ENCODE measurements at places on chromosomes 13 and 19.

DNA sequence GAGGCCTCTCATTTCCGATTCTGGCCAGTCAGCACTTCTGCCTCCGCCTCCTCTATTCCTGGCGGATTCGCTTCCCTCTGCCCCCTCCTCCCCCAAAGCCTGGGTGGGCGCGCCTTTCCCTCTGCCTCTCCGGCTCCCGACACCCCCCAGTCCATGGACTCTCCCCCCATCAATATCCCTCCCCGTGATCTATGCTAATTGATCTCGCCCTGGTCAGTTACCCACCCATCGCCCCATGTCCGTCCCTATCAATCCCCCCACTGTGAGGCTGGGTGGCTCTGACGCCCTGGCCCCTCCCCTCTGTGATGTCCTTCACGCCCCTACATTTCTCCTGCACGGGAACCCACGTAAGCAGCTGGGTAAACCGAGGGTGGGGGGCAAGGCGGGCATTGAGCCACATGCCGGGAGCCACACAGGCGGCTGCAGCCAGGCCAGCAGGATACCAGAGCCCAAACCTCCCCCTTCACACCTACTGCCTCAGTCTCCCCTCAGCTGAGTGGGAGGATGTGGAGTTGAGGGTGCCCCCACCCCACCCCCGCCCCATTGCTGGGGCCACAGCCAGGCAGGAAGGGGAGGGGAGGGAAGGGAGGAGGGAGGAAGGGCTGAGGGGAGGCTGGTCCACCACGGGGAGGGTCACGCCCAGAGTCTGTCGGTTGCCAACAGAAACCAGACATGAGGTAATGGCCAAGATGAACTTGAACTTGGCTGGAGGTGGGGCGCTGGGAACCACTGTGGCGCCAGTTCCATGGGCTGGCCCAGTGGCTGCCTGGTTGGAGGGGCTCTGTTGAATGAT lies 21.0 kb downstream of the SMIM24 start:
- DNase-seq = no peak

DNA sequence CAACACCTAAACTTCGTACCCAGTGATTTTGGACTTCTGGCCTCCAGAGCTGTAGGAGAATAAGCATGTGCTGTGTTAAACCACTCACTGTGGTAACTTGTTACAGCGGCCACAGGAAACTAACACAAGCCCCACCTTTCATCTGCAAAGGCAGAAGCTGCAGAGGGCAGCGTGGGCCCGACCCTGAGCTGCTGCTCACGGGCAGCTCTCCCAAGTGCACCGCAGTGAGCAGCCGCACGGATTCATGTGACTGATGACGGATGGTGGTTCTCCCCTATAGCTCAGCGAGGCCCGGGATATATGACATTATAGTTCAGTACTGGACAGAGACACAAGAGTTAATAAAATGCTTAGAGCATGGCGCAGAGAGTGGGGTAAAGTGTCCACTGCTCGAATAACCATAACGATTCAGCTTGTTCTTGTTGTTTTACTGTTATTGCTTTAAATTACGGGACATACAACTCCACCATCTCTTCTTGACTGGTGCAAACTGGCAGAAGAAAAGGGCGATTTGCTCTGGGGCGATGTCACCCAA lies 21.9 kb downstream of the VRK3 start:
- DNase-seq = no peak

- no peak for DNase-seq
These were observed 327.6 kb upstream of the PCDH9 start for GRCh38 chr13:67557642-67558241.

- no peak for DNase-seq
These were observed 10.3 kb upstream of the FUT5 start for GRCh38 chr19:5880604-5881078.

- DNase-seq = peak; percentile 80
These were observed 5.8 kb upstream of the TPM4 start for GRCh38 chr19:16070366-16070990.

GRCh38 chr19:2215281-2215751 lies 20.8 kb downstream of the PLEKHJ1 start:
- no peak for DNase-seq

DNA sequence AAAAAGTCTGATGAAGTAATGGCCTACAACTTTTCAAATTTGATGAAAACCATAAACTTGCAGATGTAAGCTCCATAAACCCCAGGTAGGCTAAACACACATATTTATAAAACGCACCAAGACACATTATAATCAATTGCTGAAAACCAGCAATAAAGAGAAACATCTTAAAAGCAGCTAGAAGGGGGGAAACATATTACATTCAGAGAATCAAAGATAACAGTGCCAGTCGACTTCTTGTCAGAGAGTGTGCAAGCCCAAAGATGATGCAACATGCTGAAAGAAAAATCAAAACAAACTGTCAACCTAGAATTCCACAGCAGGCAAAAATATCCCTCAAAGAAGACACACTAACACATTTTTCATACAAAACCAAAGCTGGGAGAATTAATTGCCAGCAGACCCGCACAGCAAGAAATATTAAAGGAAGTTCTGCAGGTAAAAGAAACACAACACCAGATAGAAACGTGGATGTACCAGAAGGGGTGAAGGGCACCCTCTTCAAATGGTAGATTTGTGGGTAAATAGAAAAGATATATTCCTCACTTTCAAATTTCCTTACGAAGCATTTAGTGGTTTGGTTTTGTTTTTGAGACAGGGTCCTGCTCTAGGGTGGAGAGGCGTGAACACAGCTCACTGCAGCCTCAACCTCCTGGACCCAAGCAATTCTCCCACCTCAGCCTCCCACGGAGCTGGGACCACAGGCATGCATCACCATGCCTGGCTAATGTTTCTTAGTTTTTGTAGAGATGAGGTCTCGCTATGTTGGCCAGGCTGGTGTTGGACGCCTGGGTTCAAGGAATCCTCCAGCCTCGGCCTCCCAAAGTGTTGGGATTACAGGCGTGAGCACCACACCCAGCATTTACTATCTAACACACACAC lies 16.5 kb upstream of the ATP1A3 start:
- DNase-seq = no peak

DNA sequence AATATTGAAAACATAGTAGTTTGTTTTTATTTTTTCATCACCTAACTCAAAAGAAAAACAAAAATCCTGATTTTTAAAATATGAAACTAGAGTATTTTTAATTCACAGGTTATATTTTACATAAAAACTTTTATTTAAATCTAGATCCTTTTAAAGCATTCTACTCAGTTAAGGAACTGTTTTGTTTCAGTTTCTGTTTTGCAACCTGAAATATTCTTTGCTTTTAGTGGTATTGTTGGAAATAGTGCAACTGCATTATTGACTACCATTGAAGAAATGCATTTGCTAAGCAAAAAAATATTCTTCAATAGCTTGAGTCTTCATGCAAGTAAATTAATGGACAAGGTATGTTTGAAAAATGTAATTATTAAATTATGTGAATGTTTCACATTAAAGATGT lies 43.8 kb downstream of the COG6 start:
- DNase-seq = no peak

- no peak for DNase-seq
These were observed 5.7 kb downstream of the ERF start for GRCh38 chr19:42249149-42249750.

- no peak for DNase-seq
These were observed 93.4 kb upstream of the CACNA1A start for GRCh38 chr19:13599681-13600080.

DNA sequence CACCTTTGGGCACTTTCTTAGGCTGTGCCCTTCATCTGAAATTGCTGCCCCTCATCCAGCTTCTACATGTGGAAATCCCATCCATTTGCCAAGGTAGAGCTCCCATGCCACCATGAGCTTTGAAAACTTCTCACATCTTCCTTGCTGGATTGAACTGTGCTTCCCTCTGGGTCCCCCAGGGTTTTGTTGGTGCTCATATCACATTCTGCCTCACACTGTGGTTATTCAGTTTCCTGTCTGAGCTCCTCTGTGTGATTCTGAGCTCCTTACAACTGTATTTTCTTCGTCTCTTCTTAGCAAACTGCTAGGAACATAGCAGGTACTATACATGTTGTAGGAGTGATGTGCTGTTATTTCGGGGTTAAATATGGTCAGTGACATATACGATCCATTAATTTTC lies 74.9 kb upstream of the KL start:
- no peak for DNase-seq

- peak; percentile 14 for DNase-seq
These were observed 9.1 kb upstream of the CDC16 start for GRCh38 chr13:114225610-114226009.

- no peak for DNase-seq
These were observed 87.8 kb upstream of the C1QTNF9B start for GRCh38 chr13:23985060-23985459.

GRCh38 chr19:51824281-51825005 lies 29.5 kb downstream of the FPR3 start:
- no peak for DNase-seq

GRCh38 chr19:1577929-1578618 lies 9.9 kb upstream of the MEX3D start:
- DNase-seq = no peak

GRCh38 chr19:18385675-18386542 lies at the start of gene GDF15:
TSS of gene GDF15 (plus strand) at chr19:18386158. CDS start at chr19:18386190, 32 bp downstream.
- DNase-seq = peak; percentile 64

- no peak for DNase-seq
These were observed 198.2 kb upstream of the TMTC4 start for GRCh38 chr13:100872761-100873160.

All from stimulated activated naive CD8-positive, alpha-beta T cell treated with anti-CD3 and anti-CD28 coated beads, Interleukin-15, Interleukin-2, amounts not matched to agents 100 U/mL and 50 U/mL, for 24 hours (primary cell).